AG04450 (cell line): ENCODE measurements at places on chromosomes 1 and 21.

GRCh38 chr1:119554183-119554582 lies 47.2 kb downstream of the HSD3B1 start:
- peak; percentile 59 for DNase-seq

GRCh38 chr1:190068304-190068703 lies 409.4 kb downstream of the BRINP3 start:
- no peak for DNase-seq

- DNase-seq = no peak
Measured at GRCh38 chr1:45206808-45207623, 611 bp upstream of the ZSWIM5 start.

DNA sequence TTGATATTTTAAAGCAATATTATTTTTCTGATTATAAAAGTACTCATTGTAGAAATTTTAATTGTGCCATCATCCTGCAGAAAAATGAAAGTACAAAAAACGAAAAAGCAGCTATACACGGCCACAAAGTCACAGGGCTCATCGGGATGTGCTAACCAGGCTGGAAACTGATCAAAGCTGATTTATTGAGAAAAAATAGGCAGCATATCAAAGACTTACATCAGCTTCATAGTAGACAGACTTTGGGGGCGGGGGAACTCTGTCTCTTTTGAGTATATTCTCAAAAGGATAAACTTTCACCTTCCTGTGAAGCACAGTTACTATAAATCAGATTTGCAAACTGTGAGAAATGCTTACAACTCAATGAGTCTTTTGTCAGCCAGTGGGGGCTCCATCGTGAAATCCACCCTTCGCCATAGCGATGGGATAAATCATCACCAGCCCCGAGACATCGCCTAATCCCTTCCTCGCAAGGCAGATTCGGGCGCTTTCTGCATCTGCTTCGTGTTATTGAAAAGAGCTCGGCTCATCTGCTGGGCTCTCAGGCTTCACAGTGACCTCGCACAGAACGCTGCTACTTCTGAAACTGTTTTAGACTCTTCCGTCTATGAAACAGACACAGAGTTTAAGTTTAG lies 69.2 kb upstream of the ERG start:
- peak; percentile 4 for DNase-seq

- DNase-seq = no peak
Measured at GRCh38 chr1:218361298-218362065, 16.3 kb downstream of the TGFB2 start.

DNA sequence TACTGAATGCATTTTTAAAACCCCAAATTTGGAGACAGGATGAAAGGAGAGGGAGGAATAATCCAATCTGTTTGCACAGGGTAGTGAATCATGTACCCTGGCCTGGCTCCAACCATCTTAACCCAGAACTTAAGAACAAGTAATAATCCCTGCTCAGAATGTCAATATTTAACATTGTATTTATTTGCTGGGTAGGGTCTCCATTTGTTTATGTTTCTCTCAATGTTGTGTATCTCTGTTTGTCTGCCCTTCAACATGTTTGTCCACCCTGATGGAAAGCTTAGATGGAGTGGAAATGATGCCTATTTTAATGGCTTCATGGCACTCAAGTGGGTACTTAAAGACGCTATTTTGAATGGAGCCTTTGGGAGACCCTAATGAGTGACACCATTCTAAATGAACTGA lies 54.4 kb upstream of the CDC42BPA start:
- DNase-seq = peak; percentile 20

- DNase-seq = no peak
Measured at GRCh38 chr1:19208710-19209438, 1.2 kb downstream of the UBR4 start.

DNA sequence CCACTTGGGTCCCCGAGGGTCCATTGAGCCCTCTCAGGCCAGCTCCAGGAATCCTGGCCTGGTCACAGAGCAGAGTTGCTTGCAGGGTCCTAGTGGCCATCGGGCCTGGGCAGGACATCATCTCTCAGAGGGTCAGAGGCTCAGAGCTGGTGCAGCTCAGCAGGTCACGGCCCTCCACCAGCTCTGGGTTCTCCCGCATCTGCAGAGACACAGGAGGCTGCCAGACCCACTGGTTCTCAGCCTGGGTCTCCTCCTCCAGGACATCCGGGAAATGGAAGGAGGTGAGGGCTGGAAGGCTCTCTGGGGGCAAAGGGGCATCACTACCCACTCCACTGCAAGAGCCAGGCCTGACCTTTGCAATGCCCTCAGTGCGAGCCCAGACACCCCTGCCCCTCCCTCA lies 6.5 kb downstream of the TMEM54 start:
- no peak for DNase-seq

DNA sequence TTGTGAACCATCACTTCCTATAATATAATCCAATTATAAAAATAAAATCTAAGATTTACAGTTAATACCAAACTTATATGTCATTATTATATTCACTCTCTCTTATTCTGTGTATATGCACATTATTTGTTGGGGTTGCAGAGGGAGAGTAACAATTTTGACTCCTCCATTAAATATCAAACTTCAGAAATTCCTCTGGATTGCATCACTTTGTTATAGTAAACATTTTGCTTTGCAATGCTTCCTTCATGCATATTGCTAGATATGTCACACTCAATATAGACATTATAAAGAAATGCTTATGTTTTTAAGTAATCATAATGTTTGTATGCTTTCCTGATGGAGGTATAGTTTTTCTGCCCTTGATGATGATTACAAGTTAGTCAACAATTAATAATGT lies 999.0 kb upstream of the ADGRL2 start:
- DNase-seq = no peak

GRCh38 chr1:11187931-11188330 lies 1.2 kb upstream of the ANGPTL7 start:
- DNase-seq = no peak

DNA sequence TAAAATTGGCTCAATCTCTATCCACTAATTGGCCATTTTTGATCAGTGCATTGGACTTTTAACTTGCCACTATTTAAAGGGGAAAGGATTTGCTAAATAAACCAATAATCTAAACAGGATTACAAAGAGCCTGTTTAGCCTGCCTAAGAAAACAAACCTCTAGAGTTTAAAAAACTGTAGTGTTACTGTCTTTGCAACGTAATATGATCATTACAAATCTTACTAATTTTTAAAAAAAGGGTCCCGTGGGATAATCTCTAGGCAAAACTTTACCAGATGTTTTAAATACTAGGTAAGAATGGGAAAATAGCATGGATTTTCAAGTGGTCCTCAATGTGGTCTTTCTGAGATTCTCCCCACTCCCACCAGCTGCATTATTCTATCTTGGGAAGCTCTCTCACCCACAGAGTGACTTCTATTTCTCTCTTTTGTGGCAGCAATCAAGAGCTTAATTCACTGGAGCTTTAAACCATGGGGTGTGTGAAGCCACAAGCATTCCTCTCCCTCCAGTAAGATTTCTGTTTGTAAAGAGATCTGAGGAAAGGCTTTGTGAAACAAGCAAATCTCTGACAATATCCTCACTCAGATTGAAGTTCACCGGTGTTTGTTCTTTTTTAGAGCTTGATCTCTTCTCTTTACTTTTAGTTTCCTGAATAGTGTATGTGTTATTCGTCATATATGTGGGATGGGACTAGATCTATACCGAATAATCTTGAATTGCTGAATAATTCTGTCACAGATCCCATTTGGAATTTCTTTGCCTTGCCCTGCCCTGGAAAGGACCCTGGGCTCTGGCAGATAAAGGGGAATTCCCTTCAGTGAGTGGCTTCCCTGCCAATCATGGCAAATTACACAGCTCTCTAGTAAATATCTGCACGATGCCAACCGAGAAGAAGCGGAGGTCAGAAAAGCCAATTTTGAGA lies 132.2 kb downstream of the TLR5 start:
- no peak for DNase-seq

GRCh38 chr1:228315945-228316588 lies 90.6 kb downstream of the TRIM11 start:
- DNase-seq = no peak

- DNase-seq = no peak
Measured at GRCh38 chr1:107493111-107493716, 352.4 kb downstream of the NTNG1 start.

DNA sequence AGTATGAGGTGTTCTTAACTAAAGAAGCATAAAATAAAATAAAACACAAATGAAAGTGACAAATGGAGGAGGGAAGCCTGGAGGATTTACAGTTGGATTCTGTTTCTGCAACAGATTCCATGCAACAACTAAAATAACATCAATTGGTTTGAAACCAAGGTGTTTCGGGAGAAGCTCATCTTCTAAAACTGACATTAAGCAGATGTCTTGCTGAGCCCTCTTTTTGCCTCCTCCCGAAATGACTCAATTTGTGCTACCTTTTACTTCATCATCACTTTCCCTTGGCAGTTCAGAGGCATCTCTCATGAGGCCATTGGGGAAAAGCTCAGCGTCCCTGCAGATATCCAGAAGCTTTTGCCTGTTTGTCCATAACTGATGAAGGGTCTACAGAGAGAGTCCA lies 121.6 kb upstream of the ADAR start:
- DNase-seq = no peak

GRCh38 chr1:91673613-91674012 lies 173.0 kb downstream of the CDC7 start:
- no peak for DNase-seq

DNA sequence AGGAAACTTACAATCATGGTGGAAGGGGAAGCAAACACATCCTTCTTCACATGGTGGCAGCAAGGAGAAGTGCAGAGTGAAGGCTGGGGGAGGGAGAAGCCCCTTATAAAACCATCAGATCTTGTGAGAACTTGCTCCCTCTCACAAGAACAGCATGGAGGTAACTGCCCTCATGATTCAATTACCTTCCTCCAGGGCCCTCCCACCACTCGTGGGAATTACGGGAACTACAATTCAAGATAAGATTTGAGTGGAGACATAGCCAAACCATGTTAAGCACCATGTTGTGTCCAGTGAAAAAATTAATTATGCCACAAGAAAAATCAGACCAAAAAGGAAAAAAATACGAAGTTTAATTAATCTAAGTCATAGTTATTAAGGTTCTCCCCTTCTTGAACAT lies 109.5 kb downstream of the CLDN17 start:
- no peak for DNase-seq

GRCh38 chr1:33397994-33398393 lies 32.9 kb downstream of the PHC2 start:
- DNase-seq = no peak

- no peak for DNase-seq
Measured at GRCh38 chr21:37886726-37887299, 29.4 kb downstream of the KCNJ6 start.

DNA sequence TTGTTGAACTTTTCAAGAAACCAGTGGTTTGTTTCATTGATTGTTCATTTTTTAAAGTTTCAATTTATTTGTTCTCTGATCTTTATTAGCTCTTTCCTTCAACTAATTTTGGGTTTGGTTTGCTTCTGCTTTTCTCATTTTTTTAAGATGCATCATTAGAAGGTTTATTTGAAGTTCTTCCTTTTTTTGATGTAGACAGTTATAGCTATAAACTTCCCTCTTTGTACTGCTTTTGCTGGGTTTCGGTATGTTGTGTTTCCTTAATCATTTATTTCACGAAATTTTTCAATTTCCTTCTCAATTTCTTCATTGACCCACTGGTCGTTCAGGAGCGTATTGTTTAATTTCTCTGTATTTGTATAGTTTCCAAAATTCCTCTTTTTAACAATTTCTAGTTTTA lies 133.3 kb upstream of the GPR52 start:
- DNase-seq = no peak

GRCh38 chr1:3673381-3674099 lies 21.2 kb downstream of the TP73 start:
- DNase-seq = no peak

DNA sequence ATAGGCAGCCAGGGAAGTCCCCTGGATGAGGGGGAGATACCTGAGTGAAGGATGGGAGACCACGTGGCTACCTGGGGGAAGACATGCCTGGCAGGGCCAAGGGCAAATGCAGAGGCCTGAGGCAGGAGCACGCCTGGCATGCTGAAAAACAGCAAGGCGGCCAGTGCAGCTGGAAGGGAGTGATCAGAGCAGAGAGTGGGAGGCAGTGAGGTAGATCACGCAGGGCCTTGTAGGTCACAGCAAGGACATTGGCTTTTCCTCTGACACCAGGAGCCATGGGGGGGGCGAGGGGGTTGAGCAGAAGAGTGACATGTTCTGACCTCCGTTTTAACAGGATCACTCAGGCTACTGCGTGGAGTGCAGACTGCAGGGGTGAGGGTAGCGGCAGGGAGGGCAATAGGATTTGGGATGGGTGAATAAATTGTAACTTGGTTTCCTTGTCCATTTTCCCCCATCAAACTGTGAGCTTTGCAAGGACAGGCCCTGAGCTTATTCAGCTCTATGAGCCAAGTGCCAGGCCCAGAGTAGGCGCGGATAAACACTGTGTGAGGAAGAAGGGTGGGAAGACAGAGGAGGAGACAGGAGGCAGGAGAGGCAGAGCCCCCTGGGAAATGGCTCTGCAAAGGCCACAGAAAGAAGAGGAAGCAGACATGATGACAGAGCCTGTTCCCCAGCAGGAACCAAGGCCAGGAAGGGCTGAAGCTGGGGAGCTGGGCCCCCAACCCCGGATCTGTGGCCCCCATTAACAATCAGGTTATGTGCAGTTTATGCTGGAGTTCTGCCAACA lies 16.6 kb downstream of the IFI6 start:
- DNase-seq = no peak

GRCh38 chr1:152145769-152146168 lies 13.3 kb downstream of the RPTN start:
- DNase-seq = no peak

- no peak for DNase-seq
Measured at GRCh38 chr21:44567481-44568171, 5.9 kb upstream of the KRTAP10-4 start.

- no peak for DNase-seq
Measured at GRCh38 chr1:77659879-77660593, 22.4 kb downstream of the ZZZ3 start.

- DNase-seq = no peak
Measured at GRCh38 chr1:203252678-203253077, 23.2 kb upstream of the CHIT1 start.

- peak; percentile 67 for DNase-seq
Measured at GRCh38 chr1:24362982-24363614, 43.9 kb downstream of the GRHL3 start.

DNA sequence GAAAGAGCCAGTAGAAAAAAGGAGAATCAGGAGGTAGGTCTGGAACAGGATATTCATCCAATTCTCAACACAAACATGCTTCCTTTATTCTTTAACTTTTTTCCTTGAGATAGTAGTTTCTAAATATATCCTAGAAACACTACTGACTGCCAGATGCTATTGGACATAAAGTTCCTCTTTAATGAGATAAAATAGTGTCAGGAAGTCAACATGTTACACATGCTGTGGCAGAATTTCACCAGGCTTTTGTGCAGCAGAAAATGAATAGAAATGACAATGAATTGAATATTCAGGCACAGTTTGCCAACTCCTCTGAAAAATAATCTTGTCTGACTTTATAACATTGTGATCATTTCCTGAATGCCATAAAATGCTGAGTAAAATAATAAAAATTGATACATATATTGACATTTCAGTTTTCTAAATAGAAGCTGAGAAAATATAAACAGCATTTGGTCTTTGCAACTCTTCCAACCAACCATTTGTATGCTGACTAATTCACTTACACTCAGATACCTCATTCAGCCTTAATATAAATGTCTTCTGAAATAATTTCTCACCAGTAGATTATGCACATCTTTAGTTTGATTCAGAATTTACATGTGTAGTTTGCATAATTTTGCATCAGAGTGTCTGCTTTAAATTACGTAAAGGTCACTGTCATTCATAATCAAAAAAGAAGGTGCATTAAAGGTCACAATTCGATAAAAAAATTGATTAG lies 486.1 kb upstream of the ADGRL2 start:
- no peak for DNase-seq
